Right cardiac atrium (tissue), 5 donors: ENCODE measurements at places on chromosomes 6 and 20. TPM values are rescaled to one million over a fixed set of nuclear protein-coding genes. Genes with fewer than 3 reads are reported as not detected.

DNA sequence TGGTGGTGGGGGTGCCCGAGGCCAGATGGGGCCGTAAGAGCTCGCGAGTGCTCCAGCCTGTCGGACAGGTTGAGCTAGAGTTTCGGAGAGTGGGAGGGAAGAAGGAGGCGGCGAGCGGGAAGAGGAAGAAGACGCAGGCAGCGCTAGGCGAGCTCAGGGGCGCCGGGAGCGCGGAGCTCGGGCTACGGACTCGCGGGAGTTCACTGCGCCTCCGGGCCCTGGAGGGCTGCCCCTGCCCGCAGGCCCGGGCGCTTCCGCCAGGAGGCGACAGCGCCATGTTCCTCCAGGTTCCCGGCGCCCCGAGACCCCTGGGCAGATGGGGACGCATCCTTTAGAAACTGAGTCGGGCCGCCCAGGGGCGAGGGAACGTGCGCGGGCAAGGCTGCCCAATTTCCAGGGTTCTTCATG, 984 bp downstream of the TFAP2C start:
- no peak for DNase-seq

- no peak for DNase-seq
Observed at GRCh38 chr6:165077876-165078275, 231.5 kb downstream of the C6orf118 start.

DNA sequence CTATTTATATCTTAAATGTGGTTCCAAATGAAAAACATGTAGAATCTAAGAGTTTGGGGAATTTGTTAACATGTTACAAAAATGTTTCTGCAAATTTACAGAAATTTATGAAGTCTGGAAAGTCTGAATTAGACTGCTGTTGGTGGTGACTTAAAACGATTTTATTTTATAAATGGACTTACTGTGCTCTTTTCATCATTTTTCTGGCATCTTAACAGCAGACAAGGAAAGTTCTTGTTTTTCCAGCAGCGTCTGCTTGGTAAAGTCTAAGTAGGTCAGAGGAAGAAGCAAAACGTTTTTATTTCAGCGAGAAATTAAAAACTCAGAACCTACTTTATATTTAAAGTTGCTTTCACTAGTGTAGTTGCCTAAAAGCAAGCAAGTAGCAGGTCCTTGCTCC, 48.6 kb upstream of the COL9A1 start:
- no peak for DNase-seq

GRCh38 chr6:156778454-156779205, 1.5 kb downstream of the ARID1B start:
- peak; percentile 85 for DNase-seq

The MICB gene
- 1.6 TPM for total RNA-seq

- DNase-seq: no peak
Observed at GRCh38 chr6:26056583-26057350, 30.5 kb upstream of the HFE start.

The TMC2 gene
- not detected for total RNA-seq

The PERP gene
- 34.6 TPM for total RNA-seq

The GCLC gene
- 25.3 TPM for total RNA-seq

DNA sequence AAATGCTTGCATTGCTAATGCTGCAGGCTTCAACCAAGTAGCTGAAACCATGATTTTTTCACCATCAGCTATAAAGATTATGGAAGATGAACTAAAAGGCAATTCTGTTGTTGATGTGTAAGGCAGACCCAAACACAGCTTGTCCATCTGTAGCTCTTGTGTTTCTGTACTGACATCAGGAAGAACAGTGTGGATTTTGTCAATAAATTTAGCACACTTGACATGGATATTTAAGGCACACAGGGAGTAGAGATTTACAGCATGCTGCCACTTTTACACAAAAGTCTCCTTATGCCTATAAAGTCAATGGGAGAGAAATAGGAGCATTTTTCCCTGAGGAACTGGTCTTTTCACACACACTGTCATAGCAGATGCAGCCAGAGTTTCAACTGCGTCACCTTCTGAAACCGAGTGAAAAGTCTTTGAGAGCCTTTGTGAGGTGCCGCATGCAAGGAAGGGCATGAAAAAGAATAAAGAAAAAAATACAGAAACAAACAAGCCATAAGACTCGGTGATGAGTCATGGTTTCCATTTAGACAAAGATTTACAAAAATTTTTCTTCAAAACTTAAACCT, 261.4 kb upstream of the TFAP2D start:
- no peak for DNase-seq

DNA sequence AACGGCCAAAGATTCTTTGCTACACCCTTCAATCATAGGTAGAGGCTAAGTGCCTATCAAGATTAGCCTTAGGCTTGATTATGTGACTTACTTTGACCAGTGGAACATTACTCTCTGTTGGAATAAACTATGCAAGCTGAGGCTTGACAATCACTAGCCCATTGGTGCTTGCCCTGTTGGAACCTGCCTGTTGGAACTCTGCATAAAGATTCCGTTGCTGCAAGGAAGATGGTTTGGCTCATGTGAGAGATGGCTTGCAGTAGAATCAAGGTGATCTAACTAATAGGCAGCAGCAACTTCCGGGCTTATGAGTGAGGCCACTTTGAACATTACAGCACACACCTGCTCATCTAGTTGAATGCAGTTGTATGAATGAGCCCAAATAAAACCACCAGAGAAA, 227.7 kb upstream of the TSHZ2 start:
- no peak for DNase-seq

DNA sequence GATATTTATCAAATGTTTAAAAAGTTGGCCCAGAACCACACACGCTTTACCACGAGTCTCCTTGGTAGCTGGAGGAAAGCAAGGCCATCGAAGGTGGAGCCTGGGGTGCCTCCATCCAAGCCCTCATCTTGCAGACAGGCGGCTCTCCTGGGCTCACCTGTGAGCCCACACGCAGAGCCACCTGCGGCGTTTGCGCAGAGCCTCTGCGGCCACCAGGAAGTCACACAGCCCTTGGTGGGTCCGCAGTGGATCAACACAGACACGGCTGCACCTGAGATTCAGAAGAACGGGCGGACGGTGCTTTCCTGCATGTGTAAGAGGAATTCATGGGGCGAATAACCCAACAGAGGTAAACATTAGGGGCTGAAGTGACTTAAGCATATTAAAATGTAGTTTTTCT, 24.5 kb upstream of the SMOC2 start:
- no peak for DNase-seq

DNA sequence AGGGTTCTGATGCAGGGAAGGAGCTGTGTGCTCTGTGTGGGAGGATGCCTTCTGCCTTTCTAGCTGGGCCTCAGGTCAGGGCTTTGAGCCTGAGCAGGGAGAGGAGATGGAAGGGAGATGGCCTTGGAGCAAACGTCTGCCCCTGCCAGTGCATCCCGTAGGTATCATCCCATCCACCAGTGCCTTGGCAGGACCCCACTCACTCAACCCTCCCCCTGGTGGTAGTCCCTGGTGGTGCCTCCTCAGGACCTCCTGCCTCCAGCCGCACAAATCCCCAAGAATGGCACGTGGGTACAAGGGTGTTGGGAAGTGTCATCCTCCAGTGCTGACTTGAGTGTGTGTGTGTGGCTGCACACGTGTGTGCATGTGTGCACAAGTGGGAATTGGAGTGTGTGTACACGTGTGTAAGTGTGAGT, 23.1 kb upstream of the MICB start:
- DNase-seq: no peak

DNA sequence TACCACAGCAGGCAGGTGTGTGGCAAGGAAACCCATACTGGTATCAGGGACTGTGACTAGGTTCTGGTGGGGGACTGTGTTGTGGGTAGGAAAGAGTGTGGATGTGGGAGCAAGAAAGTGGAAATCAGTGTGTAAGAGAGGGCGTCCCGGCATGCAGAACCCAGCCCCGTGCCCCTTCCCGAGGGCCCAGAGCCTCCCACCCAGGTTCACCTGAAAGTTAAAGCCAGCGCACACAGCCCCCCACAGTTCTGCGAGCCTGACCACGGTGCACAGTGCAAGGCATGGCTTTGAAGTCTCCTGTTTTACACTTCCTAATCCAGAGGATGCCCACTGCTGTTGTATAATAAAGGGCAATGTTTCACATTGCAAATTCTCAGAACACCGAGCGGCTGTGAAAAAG, 22.7 kb downstream of the MAFB start:
- no peak for DNase-seq

DNA sequence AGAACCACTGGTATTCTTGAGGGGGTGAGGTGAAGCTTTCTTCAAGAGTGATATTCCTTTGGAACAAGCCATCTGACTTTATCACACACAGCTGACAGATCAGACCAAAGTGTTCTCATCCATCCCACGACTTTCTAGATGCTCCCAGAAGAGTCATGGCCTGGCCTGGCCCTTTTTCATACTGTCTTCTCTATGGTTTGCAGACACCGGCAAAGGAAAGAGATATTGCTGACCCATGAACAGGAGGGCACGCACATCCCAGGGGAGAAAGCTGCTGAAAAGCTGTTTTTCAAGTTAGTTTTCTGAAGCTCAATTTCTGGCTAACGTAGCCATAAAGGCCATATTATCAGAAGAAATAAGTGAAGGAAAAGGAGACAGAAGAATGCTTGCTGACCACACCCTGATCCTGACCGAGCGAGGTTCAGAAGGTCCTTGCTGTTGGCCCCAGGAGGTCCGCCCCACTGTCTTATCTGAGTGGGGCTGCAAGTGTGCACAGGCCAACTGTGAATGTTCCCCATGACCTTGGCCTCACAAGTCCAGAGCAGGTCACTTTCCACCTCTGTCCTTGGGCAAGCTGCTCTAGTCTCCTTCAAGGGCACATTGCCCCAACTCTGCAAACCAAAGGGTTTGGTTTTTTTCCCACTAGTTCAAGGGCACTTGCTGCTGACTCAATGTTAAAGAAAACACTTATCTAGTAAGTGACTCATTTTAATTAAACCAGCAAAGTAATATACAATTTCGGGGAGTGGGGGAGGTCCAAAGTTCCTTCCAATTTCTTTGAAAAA, 2.0 kb downstream of the ACSS1 start:
- no peak for DNase-seq

The SLC22A2 gene
- total RNA-seq: not detected

GRCh38 chr20:15496501-15497039, 1076.7 kb downstream of the KIF16B start:
- DNase-seq: no peak

GRCh38 chr6:123962508-123962907, 158.8 kb downstream of the NKAIN2 start:
- no peak for DNase-seq

DNA sequence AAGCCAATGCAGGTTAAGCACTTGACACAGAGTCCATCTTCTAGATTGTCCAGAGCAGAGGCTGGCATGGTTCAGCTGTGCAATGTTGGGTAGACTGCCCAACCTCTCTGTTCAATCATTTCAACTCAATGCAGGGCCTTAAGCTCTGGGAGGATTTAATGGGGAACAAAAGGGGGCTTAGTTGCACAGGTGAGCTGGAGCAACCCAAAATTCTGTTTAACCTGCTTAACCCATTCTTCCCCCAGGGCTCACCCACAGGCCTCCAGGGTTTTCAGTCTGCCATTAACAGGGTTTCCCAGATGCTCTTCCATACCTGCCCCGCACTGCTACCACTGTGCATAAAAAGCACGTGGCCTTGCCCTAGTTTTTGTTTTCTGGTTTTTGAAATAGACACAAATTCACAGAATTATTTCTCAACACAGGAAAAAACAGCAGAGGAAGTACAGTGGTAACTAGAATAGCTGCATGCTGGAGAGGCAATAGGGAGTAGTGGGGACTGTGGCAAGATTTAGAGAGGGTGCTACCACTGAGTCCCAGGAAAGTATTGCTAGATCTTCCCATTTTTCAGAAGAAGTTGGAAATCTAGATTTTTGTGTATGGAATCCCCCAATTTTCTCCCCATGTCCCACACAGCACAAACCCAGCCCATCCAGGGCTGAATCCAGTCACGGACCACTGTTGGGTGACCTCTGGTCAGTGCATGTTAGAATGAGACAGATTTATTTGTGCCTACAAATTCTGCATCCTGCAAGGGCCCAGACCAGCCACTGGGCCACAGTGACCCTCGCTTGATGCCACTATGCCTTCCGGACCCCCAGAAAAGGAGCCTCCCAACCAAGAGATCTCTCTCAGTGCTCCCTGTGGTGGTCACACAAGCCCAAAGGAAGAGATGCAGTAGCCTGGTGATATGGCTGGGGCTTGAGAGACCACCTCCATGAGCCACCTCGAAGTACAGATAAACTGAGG, 4.6 kb downstream of the PTGIS start:
- DNase-seq: no peak

The MATN4 gene
- total RNA-seq: 0.20 TPM

DNA sequence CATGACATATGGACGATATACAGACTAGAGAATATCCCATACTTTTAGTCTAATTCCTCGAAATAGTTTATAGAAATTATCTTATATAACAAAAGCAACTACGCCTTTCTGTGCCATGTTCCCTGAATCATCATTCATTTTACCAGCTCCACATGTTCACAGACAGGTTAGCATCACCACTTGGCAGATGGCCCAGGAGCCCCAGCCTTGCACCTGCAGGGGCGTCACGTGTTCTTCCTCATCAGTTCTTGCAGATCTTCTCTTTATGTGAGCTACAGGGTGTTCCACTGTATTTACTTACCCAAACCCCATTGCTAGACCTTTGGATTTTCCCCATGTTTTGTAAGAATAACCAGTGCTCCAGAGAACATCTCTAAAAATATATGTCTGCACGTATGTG, 12.6 kb upstream of the BNIP5 start:
- no peak for DNase-seq
